ENCODE measurements at places on chromosomes 1 and 21. TPM values are rescaled to one million over a fixed set of nuclear protein-coding genes. Genes with fewer than 3 reads are reported as not detected.

Gene ARMH1
- total RNA-seq = not detected

Gene SLAMF9
- total RNA-seq = not detected

Gene OR2G3
- not detected for total RNA-seq

Gene SPRR2F
- total RNA-seq = not detected

Gene MAN1C1
- 0.18 TPM for total RNA-seq

Gene EFNA3
- total RNA-seq = 1.6 TPM

Gene PPIH
- 28.7 TPM for total RNA-seq

Gene CHI3L2
- total RNA-seq = not detected

Gene CHIA
- not detected for total RNA-seq

Gene PIGP
- total RNA-seq = 4.7 TPM

Gene TLCD4
- total RNA-seq = under 0.01 TPM

Gene UBAP2L
- total RNA-seq = 57.1 TPM

Gene OLFML2B
- 0.28 TPM for total RNA-seq

Gene TRIM63
- not detected for total RNA-seq

Gene FALEC
- total RNA-seq = 0.63 TPM

Gene CDCA8
- 10.1 TPM for total RNA-seq

Gene TCP10L
- 0.09 TPM for total RNA-seq

Gene SPOCD1
- total RNA-seq = 33.4 TPM

Gene VWA5B1
- total RNA-seq = not detected

Gene ETV3L
- not detected for total RNA-seq

Gene MYBPH
- total RNA-seq = not detected

Gene CD58
- total RNA-seq = 13.3 TPM

Gene ARTN
- 0.09 TPM for total RNA-seq

Gene FCER1G
- 0.47 TPM for total RNA-seq

Gene CYP2J2
- total RNA-seq = 0.09 TPM

Gene NUDT4B
- 8.1 TPM for total RNA-seq

Gene PTPN22
- total RNA-seq = 3.7 TPM

Gene INTS11
- total RNA-seq = 89.6 TPM
